ENCODE measurements at places on chromosomes 12 and 14.

GRCh38 chr12:118188690-118189371, 52.9 kb downstream of the PEBP1 start:
- DNase-seq: no peak

- DNase-seq: no peak
Observed at GRCh38 chr14:91356181-91356763, 61.3 kb downstream of the CCDC88C start.

DNA sequence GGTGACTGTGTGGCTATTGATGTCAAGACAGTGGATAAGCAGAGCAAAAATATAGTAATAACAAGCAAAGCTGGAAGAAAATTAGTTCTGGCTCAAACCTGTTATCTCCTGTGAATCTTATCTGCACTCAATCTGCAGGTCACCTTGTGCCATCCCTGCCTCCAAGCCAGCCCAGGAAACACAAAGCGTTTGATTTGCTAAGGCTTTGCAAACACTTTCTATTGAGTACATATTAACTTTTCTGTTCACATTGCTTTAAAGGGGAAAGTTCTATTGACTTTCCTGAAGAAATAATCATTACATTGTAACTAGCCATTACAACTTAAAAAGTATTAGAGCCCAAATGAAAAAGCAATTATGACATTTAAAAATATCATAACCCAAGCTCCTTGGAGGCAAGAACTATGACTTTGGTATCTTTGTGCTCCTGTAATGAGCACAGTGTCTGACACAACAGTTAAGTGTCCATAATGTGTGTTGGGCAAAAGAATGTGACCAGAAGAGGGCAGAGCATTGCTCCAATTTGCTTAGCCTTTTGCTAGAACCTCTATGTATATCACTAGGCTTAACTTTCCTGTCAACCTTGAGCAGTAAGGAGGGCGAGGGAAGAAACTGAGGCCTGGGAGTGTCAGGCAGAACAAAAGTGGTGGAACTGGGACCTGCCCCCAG, 24.7 kb downstream of the SERPINA3 start:
- DNase-seq: no peak

GRCh38 chr12:42086031-42086430, 58.6 kb downstream of the GXYLT1 start:
- no peak for DNase-seq

- no peak for DNase-seq
Observed at GRCh38 chr12:7642876-7643309, 22.8 kb downstream of the APOBEC1 start.

- no peak for DNase-seq
Observed at GRCh38 chr14:43872752-43873655, 634.1 kb downstream of the FSCB start.

- no peak for DNase-seq
Observed at GRCh38 chr14:58963873-58964597, 224.4 kb upstream of the DAAM1 start.

DNA sequence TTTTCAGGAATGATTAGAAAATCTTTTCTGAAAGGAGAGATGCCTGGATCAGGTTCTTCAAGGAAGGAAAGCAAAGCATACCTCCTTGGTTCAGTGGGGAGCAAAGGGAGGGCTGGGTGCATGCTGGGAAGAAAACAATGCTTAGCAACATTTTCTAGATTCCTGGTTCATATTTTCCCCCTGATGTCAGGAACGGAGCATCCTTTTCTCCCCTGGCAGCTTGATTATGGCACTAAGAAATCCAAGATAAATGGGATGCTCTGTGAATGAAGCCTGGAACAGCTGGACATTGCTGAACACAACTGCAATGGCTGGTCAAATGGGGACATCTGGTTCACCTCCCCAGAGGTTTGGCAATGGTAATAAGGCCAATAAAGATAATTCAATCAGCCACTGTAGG, 50.9 kb downstream of the KCNA5 start:
- no peak for DNase-seq

DNA sequence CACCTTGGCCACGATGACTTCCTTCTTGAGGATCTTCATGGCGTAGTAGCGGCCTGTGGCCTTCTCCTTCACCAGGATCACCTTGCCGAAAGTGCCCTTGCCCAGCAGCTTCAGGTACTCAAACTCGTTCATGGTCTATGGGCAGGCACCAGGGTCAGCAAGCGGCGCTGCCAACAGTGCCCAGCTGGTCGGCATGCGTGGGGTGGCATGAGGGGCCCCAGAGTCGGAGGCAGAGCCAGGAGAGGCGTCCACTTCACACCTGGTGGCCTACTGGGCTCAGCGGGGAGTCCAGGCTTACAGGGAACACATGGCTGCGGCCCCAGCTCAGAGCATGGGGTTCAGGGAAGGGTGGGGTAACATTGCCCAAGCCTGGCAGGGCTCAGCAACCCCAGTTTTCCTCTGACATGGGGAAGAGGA, 20.5 kb downstream of the AKT1 start:
- no peak for DNase-seq

- DNase-seq: no peak
Observed at GRCh38 chr12:6072302-6072752, 52.1 kb downstream of the VWF start.

DNA sequence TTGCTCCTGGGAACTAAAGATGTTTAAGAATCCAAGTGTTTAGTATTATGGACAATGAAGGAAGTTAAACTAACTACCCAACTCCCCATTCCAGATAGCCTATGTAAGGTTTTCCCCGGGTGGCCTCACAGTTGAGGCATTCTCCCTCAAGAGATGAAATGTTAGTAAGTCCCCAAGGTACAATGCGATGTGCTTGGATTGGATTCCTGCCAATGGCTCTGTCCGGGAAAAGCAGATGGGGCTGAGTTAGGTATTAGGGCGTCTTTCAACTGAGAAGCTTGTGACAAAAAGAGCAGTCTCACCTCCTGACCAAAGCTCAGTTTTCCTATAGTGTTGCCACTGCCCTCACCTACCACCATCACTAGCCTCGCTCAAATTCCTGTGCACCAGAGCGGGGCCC, 64.8 kb upstream of the E2F7 start:
- DNase-seq: no peak

- no peak for DNase-seq
Observed at GRCh38 chr14:24150061-24150460, 2.8 kb downstream of the RNF31 start.

DNA sequence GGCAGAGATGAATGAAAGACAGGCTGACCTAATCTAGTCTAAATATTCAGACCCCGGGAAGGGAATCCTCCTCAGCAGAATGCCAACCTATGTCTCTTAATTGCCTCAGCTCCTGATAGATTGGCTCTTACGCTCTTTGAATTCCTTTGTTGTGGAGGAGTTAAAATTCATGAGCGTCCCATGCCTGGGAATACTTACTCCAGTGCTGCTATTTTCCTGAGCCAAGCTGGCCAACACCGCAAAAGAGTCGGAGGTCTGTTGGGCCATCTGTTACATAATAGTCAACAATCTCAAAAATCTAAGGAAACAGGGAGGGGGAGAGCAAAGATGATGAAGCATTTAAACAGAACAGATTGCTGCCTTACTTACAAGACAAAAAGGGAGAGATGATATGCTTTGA, 182.8 kb downstream of the ASCL1 start:
- no peak for DNase-seq

DNA sequence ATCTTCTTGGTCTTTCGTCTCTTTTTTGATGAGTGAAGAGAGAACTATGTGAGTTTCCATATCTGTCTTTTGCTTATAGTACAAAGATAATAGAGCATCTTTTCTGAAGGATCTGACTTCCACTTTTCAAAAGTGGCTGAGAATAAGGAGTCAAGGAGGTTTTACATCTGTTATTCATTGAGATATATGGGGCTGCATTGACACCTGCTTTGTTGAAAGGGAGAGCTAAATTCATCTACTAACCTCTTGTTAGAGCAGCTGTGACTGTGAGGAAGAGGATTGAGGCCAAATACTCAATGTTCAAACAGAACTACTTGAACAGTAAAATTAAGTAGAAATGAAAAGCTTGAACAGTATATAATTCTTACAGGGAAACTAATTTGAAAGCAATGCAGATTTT, 130.2 kb upstream of the ATP2B1 start:
- DNase-seq: no peak

DNA sequence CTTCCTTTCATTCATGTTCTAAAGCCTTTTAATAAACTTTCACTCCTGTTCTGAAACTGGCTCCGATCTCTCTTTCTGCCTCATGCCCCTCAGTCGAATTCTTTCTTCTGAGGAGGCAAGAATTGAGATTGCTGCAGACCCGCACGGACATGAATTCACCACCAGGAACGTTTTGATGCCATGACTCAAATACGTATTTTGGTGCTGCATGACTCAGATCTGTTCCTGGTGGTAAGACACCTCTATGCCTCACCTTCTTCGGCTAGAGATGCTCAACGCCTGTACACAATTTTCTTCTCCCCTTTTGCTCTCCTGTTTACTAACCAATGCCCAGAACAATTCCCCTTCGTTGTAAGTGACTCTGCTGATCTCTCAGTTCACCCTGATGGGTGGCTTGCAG, 52.0 kb upstream of the RIMBP2 start:
- DNase-seq: no peak

DNA sequence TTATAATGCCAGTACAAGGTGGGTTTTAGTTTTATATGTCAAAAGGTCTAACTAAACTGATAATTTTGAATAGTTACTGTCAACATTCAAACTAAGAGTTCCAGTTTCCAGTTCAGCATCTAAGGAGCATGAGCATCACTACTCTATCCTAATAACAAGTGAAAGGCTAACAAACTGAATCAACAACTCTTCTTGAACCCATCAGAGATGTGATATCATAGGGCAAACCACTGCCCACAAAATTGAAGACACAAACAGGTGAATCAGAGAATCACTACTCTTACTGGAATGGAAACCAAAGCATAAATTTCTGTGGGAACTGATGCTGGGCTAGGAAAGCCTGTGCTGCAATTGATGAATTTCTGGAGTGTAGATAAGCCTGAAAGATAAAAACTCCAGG, 140.7 kb upstream of the GRIP1 start:
- no peak for DNase-seq

DNA sequence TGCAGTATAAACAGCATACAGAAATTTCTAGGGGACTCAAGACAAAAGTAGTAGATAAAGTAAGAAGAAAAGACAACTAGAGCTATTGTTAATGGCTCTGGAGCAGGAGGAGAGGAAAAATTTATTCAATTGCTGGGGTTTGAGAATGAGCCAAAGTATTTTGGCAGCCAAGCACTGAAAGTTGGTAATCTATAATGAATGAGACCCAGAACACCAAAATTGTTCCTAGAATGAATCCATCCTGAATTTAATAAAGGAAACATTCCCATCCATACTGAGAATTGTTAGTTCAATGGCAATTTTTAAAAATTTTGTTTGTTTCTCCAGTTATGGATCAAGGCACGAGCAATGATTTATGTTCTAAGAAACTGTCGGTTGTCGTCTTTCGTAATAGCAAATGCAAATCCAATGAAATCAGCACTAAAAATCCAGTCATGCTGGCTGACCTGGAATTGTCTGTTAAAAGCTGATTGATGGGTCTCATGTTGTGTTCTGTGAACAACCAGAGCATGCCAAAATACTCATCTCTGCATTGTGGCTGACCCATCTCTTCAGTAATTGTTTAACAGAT, 170.9 kb upstream of the LMNTD1 start:
- DNase-seq: no peak

- no peak for DNase-seq
Observed at GRCh38 chr14:88535813-88536212, 19.0 kb downstream of the PTPN21 start.

DNA sequence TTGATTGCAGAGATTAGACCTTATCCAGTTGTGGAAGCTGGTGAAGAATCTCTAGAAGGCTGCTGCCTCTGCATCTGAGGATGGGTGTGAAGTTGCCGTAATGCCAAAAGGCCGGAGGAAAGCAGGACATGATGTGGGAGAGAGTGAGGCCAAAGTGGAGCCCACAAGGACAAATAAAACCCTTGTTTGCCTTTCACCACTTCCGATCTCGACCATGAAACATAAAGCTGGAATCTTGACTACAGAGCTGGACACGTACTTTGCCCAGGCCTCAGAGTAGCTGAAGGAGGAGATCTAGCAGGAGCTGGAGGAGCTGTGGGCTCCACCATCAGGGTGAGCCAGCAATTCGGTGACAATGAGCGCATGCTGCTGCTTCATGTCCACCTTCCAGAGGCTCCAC, 5.0 kb upstream of the CACNA1C start:
- DNase-seq: no peak

DNA sequence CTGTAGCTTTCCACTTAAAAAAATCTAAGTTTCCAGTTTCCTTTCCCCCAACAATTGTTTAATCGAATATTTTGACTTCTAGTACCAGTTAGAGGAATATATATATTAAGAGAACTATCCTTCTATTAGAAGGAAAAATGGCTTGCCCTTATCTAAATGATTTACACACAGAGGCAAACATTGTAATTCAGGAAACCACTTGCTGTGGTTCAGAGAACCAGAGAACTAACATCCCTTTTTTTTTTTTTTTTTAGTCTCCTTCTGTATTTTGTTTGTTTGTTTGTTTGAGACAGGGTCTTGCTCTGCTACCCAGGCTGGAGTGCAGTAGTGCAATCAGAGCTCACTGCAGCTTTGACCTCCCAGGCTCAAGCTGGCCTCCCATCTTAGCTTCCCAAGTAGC, 746.6 kb downstream of the VRK1 start:
- no peak for DNase-seq

- DNase-seq: no peak
Observed at GRCh38 chr14:30064454-30064853, 136.8 kb upstream of the PRKD1 start.

Data from activated CD4-positive, alpha-beta T cell treated with anti-CD3 and anti-CD28 coated beads, Interleukin-2, amount 50 U/mL, for 24 hours (primary cell).